ENCODE measurements at places on chromosomes 16 and 17.

- DNase-seq, result peak; percentile 46
Measured at GRCh38 chr17:54947396-54947795, 21.1 kb downstream of the COX11 start.

GRCh38 chr17:42675965-42676423 lies 800 bp downstream of the PLEKHH3 start:
- DNase-seq, result no peak

- no peak for DNase-seq
Measured at GRCh38 chr16:78773291-78773702, 673.8 kb downstream of the WWOX start.

GRCh38 chr17:70099884-70100283 lies 24.9 kb downstream of the KCNJ16 start:
- no peak for DNase-seq

DNA sequence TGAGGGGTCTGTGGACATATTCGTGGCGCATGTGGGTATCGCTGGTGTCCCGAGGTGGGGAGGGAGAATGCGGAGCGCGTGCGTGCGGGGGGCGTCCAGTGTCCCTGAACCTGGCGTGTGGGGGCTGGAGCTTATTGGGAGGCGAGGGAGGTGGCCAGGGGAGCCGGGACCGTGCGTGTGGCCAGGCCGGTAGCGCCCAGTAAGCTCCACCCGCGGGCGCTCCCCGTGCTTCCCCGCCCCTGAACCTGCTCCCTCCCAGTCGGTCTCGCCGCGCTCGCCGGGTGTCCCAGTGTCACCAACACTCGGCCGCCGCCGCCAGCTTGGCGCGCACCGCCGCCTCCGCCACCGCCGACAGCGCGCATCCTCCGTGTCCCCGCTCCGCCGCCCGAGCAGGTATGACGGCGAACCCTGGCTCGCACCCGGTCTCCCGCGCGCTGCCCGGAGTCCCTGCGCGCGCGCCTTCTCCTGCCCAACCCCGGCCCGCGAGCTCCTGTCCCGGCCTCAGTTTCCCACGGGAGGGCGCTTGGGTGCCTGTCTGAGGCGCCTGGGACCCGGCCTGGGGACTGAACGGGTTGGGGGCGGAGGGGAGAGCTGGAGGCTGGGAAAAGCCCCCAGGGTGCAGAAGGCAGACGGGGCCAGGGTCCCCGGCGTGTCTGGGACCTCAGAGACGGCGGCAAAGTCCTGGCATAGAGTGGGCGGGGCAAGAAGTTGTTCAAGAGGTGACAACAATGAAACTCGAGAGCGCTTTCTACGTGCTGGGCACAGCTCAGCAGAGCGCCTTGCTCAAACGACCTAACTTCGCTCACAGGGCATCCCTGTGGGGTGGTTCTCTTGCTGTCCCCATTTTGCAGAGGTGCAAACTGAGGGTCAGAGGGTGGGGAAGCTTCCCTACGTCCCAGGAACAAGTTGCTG lies at the start of gene SCNN1B:
SCNN1B (plus strand) TSS at position 258 of the 912 bp plus-strand sequence. CDS start 46,298 bp downstream, outside the sequence.
- DNase-seq, result no peak

GRCh38 chr17:69407759-69408158 lies 6.7 kb upstream of the MAP2K6 start:
- DNase-seq, result no peak

- DNase-seq, result no peak
Measured at GRCh38 chr17:37761059-37761458, 16.2 kb upstream of the HNF1B start.

DNA sequence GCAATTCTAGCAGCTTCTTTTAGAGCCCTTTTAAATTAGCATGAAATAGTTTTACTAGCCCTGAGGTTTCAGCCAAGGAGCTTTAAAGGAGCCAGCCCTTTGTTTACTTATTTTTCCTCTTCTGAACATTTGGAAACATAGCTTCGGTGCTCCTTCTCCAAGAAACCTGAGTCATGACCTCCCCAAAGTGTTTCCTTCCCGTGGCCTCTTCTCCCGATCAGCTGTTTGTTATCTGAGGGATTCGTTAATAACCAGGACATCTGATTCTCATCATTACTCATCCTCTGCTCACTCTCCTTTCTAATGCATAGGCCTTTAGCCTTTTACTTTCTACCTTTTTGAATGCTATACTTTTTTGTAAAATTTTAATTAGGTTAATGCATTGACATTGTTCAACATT lies 204.5 kb downstream of the WWOX start:
- DNase-seq, result no peak

GRCh38 chr17:61294777-61295176 lies 104.9 kb upstream of the TBX2 start:
- DNase-seq, result no peak

DNA sequence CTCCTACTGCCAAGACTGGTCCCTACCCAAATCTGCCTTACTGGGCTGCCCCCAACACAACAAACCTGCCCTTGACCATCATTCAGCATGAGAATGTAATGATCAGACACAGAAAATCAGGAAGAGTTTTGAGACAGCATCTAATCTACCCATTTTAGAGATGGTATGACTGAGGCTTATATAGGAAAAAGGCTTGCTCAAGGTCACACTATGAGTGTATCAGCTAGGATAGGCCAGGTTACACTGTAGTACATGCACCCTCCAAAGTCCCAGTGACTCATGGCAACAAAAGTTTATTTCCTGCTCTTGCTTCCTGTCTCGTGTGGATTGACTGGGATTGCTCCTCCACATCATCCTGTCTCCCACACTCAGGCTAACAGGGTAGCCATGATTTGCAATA lies 27.9 kb downstream of the NLRC5 start:
- no peak for DNase-seq

- no peak for DNase-seq
Measured at GRCh38 chr16:79202977-79203376, 397.6 kb downstream of the MAF start.

GRCh38 chr17:45146890-45147580 lies 1.2 kb upstream of the HEXIM1 start:
- DNase-seq, result peak; percentile 87

DNA sequence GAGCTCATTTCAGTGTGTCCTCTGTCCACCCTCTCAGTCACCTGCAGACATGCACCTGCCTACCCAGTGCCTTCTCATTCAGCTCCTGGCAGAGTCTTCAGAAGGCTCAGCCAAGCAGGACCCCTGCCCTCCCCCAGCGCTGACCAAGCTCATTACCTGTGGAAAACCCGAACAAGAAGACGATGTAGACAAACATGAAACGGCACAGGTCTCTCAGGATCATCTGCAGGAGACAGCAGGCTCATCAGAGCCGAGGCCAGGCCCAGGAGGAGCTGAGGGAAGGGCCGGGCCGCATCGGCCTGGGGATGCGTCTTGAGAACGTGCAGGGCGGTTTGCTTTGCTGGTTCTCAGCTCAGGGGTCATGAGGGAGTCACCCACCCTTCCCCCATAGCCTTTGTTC lies 19.4 kb upstream of the TRPV3 start:
- DNase-seq, result no peak

DNA sequence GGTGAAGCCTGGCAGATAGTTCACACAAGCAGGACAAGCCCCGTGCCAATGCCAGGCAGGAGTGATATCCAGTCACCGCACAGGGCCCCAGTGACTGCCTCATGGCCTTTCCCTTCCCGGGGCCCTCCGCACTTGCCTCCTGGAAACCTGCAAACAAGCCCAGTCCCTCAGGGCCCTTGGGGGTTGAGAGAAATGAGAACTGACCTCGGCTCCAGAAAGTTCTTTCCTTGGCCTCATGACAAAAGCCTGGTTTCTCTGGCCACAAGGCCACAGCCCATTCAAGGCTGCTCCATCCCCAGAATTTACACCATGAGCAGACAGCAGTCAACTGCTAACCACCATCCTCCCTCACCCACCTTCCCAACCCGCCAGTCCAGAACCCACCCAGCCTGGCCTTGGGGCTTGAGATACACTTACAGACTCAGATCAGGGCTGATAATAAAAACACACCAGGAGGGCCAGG lies 77.6 kb downstream of the CCDC182 start:
- no peak for DNase-seq

GRCh38 chr17:53719229-53719628 lies 103.5 kb upstream of the KIF2B start:
- no peak for DNase-seq

- no peak for DNase-seq
Measured at GRCh38 chr16:55002419-55002818, 71.8 kb downstream of the IRX5 start.

- no peak for DNase-seq
Measured at GRCh38 chr16:79844603-79845002, 244.1 kb upstream of the MAF start.

- peak; percentile 82 for DNase-seq
Measured at GRCh38 chr16:67563708-67564468, 1.6 kb downstream of the CTCF start.

DNA sequence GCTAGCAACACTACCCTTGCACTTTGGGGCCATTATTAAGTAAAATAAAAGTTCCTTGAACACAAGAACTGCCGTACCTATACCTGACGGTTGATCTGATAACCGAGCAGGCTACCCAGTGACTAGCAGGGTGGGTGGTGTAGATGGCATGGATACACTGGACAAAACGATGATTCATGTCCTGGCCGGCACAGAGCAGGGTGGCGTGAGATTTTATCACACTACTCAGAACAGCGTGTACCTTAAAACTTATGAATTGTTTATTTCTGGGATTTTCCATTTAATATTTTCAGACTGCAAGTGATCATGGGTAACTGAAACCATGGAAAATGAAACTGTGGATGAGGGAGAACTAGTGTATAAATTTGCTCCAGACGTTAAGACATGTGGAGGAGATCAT lies 41.0 kb upstream of the MSI2 start:
- no peak for DNase-seq

GRCh38 chr17:29617481-29618271 lies 5.0 kb downstream of the CORO6 start:
- DNase-seq, result peak; percentile 93

- peak; percentile 28 for DNase-seq
Measured at GRCh38 chr17:77186141-77186604, 45.4 kb downstream of the SEC14L1 start.

DNA sequence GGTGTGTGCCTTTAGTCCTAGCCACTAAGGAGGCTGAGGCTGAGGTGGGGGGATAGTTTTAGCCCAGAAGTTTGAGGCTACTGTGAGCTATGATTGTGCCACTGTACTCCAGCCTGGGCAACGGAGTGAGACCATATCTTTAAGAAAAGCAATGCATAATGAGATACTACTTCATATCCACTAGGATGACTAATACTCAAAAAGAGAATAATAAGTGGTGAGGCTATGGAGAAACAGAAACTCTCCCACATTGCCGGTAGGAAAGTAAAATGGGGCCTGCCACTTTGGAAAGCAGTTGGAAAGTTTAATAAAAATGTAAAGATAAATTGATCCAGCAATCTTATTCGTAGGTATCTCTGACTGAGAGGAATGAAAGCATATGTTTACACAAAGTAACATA lies 4.6 kb upstream of the NPIPB2 start:
- no peak for DNase-seq

- no peak for DNase-seq
Measured at GRCh38 chr17:6191405-6192324, 121.5 kb downstream of the WSCD1 start.

DNA sequence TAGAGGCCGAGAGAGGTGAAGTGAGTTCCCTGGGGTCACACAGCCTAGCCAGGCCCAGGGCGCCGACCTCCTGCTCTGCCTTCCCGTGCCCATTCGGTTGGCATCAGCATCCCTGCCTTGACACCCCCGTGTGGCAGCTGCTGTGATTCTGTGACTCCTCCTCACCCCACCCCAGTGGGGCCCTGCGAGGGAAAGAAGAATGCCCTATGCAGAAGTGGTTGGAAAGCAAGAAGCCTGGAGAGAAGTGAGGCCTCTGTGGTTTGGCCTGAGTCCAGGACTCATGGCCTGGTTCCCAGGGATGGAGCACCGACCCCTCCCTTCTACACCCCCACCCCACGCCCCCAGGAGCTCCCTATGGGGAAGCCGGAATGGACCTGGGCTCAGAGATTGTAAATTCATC lies 296.2 kb downstream of the SEC14L1 start:
- DNase-seq, result peak; percentile 51

DNA sequence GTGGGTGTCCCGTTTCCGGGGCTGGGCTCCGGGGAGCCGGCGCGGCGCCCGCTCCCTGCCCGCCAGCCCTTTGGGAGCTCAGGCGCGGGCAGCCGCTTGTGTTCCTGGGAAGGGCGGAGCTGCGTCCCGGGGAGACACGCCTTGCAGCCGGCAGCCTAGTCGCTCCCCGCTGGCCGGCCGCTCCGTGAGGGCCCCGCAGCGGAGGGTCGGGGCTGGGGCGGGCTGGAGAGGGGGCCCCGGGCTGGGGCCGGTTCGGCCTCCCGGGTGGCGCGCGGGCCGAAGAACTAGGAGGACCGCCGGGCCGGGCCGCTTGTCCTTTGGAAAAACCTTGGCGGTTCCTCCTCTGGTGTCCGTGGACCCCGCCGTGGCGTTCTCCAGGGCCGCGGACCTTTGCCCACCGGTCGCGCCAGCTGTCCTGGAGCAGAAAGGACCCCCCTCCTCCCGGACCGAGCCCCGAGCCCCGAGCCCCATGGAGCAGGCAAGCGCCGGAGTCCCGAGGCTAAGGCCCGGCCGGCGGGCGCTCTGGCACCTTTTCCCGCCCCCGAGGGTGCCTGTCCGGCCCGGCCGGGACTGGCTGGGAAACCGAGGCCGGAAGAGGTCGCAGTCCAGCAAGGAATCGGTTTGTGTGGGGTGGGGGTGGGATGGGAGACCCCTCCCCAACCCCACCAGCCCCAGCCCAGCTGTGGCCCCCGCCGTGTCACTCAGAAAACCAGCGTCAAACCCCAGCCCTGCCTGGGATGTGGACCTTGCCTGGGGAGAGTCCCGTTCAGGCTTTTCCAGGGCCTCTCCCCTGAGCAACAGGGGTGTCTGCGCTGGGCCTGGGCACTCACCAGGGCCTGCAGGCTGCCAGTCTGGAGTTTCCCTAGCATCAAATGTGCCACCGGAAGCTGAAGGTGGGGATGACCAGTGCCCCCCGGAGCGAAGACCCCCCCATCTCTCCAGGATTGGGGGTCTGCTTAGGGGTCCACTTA lies 6.8 kb upstream of the TBC1D3B start:
- DNase-seq, result peak; percentile 90

DNA sequence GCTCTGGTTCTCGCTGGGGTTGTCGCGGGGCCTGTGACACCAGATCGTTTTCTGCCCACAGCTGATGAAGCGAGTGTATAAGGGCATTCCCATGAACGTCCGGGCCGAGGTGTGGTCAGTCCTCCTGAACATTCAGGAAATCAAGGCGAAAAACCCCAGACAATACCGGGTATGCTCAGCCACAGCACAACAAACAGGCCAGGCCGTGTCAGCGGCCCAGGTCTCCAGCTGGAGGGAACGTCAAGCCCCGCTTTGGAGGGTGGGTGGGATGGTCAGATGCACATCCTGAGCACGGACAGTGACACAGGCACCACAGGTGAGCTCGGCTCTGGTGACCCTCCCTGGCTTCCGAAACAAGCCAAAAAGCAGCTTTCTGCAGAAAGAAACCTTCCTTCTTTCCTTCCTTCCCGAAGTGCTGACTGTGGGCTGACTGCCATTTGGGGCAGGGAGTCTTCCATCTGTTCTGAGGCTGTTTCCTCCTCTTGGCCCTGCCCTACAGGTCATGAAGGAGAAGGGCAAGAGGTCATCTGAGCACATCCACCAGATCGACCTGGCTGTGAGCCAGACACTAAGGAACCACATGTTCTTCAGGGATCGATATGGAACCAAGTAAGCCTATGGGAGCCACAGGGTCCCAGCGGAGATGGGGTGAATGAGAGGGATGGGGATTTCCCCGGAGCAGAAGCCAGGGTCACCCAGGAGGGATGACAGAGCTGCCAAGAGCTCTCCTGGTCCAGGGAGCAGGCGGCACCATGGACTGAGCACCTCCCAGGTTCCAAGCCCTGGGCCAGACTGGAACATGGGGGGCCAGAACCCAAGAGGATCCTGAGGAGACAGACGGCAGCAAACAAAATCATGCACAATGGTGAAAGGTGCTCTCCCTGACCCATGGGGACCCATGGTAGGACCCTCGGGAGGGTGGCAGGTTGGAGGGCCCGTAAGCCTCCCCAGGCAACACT lies 79.4 kb downstream of the GOSR1 start:
- DNase-seq, result no peak
